Upper lobe of right lung (tissue), 1 donor: ENCODE measurements at places on chromosomes 12 and 14.

GRCh38 chr12:69630191-69630590, 19.5 kb upstream of the LRRC10 start:
- DNase-seq = no peak
- H3K4me3 ChIP-seq = no peak overlapping the region
- H3K4me1 ChIP-seq = no peaks in the 10 kb centered on the region
- no peak overlapping the region for H3K27ac ChIP-seq

- no peak overlapping the region for H3K4me3 ChIP-seq
- no peak for DNase-seq
- no peaks in the 10 kb centered on the region for H3K27me3 ChIP-seq
- no peaks in the 10 kb centered on the region for H3K36me3 ChIP-seq
Measured at GRCh38 chr14:92600318-92601053, 86.9 kb downstream of the RIN3 start.

- H3K27me3 ChIP-seq = no peaks in the 10 kb centered on the region
- H3K4me1 ChIP-seq = peaks cover 9% of the 10 kb centered on the region
- H3K36me3 ChIP-seq = peaks cover 7% of the 10 kb centered on the region
- DNase-seq = no peak
- H3K27ac ChIP-seq = peak overlapping the region; percentile 28
Measured at GRCh38 chr12:47964106-47964728, 821 bp downstream of the TMEM106C start.

DNA sequence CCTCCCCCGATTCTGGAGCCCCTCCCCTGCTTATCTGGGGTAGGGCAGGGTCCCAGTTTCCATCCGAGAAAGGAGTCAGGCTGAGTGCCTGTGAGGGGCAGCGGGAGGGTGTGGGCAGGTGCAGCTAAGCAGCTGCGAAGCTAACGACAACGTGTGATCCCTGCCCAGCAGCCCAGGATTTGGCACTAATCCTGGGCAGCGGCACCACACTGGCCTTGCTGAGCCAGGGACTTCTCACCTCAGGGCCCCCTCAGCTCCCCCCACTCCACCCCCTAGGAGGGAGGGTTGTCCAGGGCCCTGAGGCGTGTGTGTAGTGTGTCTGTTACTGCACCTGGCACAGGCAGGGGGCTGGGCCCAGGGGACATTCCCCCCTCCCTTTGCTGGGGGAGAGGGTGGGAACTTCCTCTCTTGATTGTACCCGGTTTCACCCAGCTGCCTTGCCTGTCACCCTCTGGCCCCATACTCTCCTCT, 1.8 kb downstream of the SMIM41 start:
- peak overlapping the region; percentile 48 for H3K4me3 ChIP-seq
- H3K27ac ChIP-seq = peak overlapping the region; percentile 83
- no peaks in the 10 kb centered on the region for H3K27me3 ChIP-seq
- peaks cover 17% of the 10 kb centered on the region for H3K36me3 ChIP-seq
- DNase-seq = peak; percentile 58

DNA sequence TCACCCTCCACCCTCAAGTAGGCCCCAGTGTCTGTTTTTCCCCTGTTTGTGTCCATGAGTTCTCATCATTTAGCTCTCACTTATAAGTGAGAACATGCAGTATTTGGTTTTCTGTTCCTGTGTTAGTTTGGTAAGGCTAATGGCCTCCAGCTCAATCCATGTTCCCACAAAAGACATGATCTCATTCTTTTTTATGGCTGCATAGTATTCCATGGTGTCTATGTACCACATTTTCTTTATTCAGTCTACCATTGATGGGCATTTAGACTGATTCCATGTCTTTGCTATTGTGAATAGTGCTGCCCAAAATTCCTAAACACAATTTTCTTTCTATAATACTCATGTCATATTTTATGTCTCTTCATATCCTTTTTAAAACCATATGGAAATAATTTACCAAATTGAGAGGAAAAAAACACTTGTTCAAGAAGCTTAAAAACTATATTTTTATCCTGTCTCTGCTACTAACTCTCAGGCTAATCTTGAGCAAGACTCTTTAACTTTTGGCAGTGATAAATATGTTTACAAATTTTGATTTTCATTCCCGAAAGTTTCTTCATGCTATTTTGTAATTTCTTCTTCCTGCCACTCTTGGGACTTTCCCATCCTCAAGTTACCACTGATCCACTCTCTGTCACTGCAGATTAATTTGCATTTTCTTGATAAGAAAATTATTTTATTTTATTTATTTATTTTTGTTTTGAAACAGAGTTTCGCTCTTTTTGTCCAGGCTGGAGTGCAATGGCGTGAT, 28.0 kb upstream of the OSBPL8 start:
- DNase-seq = no peak
- H3K4me1 ChIP-seq = peaks cover 8% of the 10 kb centered on the region
- peak overlapping the region; percentile 52 for H3K27ac ChIP-seq
- H3K4me3 ChIP-seq = no peak overlapping the region
- no peaks in the 10 kb centered on the region for H3K27me3 ChIP-seq
- no peaks in the 10 kb centered on the region for H3K36me3 ChIP-seq

GRCh38 chr14:35123388-35123703, 994 bp downstream of the PRORP start:
- no peak for DNase-seq

DNA sequence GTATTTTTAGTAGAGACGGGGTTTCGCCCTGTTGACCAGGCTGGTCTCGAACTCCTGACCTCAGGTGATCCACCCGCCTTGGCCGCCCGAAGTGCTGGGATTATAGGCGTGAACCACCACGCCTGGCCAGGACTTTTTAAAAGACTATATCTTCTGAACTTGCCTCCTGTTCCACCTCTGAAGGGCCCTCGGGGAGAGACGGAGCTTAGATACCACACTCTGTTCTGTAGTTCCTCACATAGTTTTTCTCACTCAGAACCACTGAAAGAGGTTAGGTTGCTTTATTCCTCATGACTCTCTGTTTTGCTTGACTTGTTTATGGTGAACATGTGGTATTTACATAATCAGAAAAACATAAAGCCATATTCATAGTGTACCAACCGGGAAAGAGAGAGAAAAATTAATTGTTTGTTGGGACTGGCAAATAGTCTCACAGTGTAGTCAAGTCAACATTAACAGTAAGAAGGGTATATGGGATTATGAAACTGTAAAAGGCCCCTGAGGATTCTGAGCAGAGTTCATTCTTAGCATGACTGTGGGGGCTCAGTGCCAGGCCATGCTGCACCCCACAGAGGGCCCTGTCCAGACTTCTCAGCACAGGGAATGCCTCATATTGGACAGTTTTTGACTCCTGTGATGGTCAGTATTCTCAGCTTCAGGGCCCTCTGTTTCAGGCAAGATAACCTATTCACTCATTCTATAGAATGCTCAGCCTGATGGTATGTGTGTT, 342.3 kb downstream of the ZFP36L1 start:
- no peak for DNase-seq
- H3K36me3 ChIP-seq = no peaks in the 10 kb centered on the region
- H3K27ac ChIP-seq = no peak overlapping the region
- no peaks in the 10 kb centered on the region for H3K27me3 ChIP-seq

GRCh38 chr12:4780641-4781611, 60.7 kb downstream of the GALNT8 start:
- H3K27me3 ChIP-seq = no peaks in the 10 kb centered on the region
- H3K4me3 ChIP-seq = no peak overlapping the region
- H3K27ac ChIP-seq = no peak overlapping the region
- H3K4me1 ChIP-seq = no peaks in the 10 kb centered on the region
- DNase-seq = no peak

DNA sequence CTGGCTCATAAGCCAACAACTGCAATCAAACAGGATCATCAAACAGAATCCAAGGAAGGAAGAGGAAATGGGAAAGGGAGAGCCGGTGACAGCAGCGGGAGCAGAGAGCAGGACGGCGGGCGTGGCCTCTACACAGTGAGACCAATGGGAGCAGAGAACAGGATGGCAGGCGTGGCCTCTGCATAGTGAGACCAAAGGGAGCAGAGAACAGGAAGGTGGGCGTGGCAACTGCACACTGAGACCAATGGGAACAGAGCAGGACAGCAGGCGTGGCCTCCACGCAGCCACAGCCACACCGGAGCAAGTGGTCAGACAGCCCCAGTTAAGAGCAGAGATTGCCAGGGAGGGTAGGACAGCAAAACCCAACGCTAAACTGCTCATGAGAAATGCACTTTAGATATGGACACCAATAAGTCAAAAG, 16.4 kb downstream of the LRCOL1 start:
- DNase-seq = peak; percentile 92
- H3K4me1 ChIP-seq = peaks cover 4% of the 10 kb centered on the region
- no peaks in the 10 kb centered on the region for H3K36me3 ChIP-seq
- no peak overlapping the region for H3K27ac ChIP-seq
- H3K4me3 ChIP-seq = no peak overlapping the region

GRCh38 chr12:22477894-22478287, 66.5 kb downstream of the C2CD5 start:
- no peak overlapping the region for H3K4me3 ChIP-seq
- H3K27me3 ChIP-seq = no peaks in the 10 kb centered on the region
- H3K27ac ChIP-seq = no peak overlapping the region
- H3K36me3 ChIP-seq = peaks cover 19% of the 10 kb centered on the region

DNA sequence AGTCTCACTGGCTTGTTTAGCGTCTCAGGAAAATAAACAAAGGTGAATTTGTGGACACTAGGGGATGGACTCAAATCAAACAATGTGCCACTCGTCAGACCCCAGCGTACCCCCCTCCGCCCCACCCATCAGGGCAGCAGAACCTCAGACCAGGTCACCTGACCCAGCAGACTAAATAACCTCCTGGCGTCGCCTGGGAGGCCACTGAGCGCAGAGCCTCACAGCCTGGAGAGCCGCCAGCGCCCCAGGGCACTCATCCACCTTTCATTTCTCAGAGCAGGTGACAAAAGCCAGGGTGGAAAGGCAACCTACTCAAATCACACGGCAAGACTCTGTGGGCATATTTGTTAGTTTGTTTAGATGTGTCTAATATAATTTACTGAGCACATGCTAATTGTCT, 100.9 kb downstream of the DICER1 start:
- no peaks in the 10 kb centered on the region for H3K4me1 ChIP-seq
- no peak overlapping the region for H3K4me3 ChIP-seq
- no peaks in the 10 kb centered on the region for H3K27me3 ChIP-seq
- no peak overlapping the region for H3K27ac ChIP-seq
- no peaks in the 10 kb centered on the region for H3K36me3 ChIP-seq
- DNase-seq = peak; percentile 67

DNA sequence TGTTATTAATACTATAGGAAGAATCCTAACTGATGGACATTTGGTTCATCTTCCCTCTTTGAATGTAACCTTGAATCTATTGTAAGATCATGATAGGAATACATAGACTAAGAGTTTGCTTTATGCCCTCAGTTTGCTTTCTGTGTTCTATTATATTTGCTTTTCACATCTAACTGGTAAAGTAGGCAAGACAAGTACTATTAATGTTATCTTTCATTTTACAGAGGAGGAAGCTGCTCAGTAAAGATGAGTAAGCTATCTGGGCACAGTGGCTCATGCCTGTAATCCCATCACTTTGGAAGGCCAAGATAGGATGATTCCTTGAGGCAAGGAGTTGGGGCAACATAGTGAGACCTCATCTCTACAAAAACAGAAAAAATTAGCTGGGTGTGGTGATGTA, 103.0 kb downstream of the TMTC2 start:
- no peaks in the 10 kb centered on the region for H3K4me1 ChIP-seq
- no peak overlapping the region for H3K27ac ChIP-seq
- H3K4me3 ChIP-seq = no peak overlapping the region
- H3K27me3 ChIP-seq = no peaks in the 10 kb centered on the region
- no peak for DNase-seq

DNA sequence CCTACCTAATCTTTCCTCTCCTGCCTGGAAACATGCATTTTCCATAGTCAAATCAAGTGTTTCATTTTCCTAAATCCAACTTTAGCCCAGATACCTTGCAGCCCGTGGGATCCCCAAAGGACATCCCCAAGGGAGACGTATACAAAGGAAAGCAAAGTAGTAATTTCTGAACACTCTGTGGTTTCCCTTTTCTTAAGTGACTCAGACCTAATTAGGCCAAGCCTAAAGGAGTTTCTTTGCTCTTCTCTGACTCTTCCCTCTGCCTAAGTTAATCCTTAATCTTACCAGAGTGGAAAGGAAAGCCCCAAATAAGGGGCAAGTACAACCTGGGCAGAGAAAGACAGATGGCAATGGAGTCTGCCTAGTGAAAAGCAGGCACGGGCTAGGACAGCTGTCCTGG, 250.3 kb downstream of the SPTSSA start:
- no peak overlapping the region for H3K4me3 ChIP-seq
- H3K36me3 ChIP-seq = no peaks in the 10 kb centered on the region
- no peak for DNase-seq
- no peak overlapping the region for H3K27ac ChIP-seq
- H3K27me3 ChIP-seq = peaks cover 8% of the 10 kb centered on the region
- H3K4me1 ChIP-seq = no peaks in the 10 kb centered on the region

DNA sequence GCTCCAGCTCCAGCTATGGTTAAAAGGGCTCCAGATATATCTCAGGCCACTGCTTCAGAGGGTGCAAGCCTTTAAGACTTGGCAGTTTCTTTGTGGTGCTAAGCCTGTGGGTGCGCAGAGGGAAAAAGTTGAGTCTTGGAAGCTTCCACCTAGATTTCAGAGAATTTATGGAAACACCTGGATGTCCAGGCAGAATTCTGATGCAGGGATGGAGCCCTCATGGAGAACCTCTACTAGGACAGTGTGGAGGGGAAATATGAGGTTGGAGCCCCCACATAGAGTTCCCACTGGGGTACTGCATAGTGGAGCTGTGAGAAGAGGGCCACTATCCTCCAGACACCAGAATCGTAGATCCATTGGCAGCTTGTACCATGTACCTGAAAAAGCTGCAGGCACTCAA, 69.9 kb downstream of the SDR9C7 start:
- no peaks in the 10 kb centered on the region for H3K36me3 ChIP-seq
- H3K27me3 ChIP-seq = no peaks in the 10 kb centered on the region
- DNase-seq = no peak
- H3K4me1 ChIP-seq = no peaks in the 10 kb centered on the region

GRCh38 chr12:132400011-132400641, 70.7 kb upstream of the GALNT9 start:
- H3K4me3 ChIP-seq = no peak overlapping the region
- no peaks in the 10 kb centered on the region for H3K36me3 ChIP-seq
- peaks cover 50% of the 10 kb centered on the region for H3K27me3 ChIP-seq
- DNase-seq = no peak

- H3K4me3 ChIP-seq = no peak overlapping the region
- H3K27ac ChIP-seq = no peak overlapping the region
- H3K4me1 ChIP-seq = no peaks in the 10 kb centered on the region
- no peaks in the 10 kb centered on the region for H3K27me3 ChIP-seq
Measured at GRCh38 chr12:68482014-68482413, 128.7 kb upstream of the RAP1B start.
